ENCODE measurements at places on chromosomes 3 and 15.

DNA sequence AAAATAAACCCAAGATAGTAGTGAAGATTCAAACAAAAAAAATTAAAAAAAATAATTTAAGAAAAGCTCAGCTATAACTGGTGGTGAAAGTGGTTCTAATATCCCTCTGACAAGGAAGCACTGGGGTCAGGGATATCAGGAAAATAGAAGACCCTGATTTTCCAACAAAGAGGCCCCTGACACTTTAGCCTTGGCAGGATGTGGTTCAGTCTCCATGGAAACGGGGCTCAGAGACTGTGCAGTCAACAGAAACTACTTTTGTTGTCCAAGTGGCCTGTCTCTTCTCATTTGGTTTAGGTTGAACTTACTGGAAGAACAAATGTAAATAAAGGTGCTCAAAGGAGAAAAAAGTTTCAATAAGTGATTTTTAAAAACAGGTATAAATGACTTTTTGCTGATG lies 27.2 kb downstream of the INTS14 start:
- DNase-seq = no peak

DNA sequence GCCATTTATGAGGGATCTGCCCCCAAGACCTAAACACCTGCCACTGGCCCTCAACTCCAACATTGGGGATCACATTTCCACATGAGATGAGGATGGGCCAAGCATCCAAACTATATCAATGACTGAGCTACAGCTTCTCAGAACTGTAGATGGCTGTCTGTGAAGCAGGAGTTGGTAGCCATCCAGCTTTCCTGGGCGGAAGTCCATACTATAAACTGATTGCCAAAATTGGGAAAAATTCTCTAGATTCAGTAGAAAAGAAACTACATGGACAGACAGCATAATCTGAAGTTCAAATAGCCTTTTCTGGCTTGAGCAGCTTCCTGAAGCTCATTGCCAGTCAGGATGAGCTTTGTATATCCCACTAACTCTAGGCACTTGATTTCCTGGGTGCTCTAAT lies 214.7 kb upstream of the ZBTB20 start:
- DNase-seq = no peak

DNA sequence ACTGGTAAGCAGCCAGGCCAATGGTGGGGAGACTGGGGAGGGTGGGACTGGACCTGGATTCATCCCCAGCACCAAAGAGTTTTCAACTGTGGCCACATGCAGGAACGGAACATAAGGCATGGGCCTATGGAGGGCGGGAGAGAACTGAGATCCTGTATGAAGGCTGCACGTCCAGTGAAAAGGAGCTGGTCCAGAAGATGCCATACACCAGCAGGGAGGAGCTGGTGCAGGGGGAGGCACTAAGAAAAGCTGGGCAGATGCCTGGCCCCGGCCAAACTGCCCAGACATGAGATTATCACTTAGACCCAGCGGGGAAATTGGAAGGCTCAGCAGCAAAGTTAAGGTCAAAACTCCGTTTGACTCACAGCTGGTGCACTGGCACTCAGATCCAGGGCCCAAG lies 58.1 kb upstream of the MCF2L2 start:
- no peak for DNase-seq

DNA sequence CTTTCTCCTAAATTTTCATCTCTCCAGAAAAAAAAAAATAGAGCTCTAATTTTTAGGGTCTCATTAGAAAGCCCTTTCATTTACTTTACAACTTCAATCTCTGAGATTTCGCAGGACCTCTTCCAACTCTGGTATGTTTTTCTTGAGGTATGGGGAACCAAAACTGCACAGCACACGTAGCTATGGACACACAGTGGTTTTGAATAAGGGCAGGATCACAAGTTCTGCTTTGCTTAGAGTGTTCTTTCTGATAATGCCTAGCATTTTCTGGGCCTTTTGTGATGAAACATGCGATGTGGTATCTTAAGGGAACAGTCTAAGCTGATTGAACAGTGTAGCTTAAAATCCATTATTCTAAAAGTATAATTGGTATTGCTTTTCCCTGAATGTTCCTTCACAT lies 25.3 kb downstream of the ZNF592 start:
- no peak for DNase-seq

- no peak for DNase-seq
Observed at GRCh38 chr15:52303093-52303772, 7.6 kb upstream of the MYO5C start.

DNA sequence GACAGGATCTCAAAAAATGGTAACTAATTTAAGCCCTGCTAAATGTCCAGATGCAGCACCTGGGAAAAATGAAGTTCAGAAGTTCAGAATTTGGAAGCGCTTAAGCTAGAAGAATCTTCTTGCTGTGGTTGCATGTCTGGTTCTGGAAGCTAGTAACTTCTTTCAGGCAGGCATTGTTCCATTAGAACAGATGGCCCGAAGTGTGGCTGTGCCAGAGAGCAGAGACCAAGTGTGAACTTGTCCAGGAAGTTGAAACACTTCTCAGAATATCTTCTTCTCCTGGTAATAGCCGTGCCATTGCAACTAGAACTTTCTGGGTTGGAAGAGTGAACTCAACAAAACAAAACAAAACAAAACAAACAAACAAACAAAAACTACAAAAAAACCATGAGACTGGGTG lies 80.0 kb downstream of the MITF start:
- DNase-seq = no peak

- no peak for DNase-seq
Observed at GRCh38 chr15:57649138-57649537, 57.4 kb upstream of the POLR2M start.

All from cortex of kidney (tissue), 1 donor.